Esophagus muscularis mucosa (tissue), 4 donors: ENCODE measurements at places on chromosomes 6 and 20. TPM values are rescaled to one million over a fixed set of nuclear protein-coding genes. Genes with fewer than 3 reads are reported as not detected.

- no peak for DNase-seq
Measured at GRCh38 chr6:52500238-52501129, 76.4 kb downstream of the TRAM2 start.

DNA sequence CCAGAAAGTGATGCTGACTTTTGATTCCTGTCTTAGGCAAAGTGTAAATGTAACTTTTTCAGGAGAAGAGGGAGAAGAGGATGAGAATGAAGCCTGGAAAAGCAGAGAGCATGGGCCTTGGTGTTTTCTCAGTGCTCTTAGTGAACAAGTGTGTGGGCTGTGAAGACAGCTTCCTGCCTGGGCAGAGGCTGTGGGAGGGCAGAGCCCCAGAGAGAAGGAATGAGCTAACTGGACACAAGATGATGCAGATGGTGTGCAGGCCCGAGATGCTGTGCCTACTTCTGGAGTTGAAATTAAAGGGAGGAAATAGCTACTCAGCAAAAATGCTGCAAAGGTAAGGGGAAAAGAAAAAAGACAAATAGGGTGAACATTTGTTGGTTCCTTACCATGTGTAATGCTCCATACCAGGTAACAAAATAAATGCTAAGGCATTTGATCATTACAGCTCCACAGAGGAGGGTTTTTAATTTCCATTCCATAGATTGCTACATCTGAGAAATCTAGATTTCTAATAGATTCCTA is 87.0 kb upstream of the CEP162 start:
- DNase-seq = no peak

DNA sequence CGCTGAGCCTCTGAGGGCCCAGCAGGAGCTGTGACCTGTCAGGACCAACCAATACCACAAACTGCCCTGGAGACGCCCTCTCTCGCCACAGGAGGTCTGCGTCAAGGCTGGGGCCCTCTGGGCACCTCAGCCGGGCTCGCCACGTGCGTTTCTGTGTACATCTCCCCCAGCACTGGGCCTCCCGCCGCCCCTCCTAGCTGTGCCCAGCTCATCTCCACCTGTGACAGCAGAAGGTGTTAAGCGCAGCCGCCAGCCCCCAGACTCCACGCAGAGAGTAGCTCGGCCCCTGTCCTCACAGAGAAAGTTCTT is 91.4 kb downstream of the TAF4 start:
- DNase-seq = no peak

DNA sequence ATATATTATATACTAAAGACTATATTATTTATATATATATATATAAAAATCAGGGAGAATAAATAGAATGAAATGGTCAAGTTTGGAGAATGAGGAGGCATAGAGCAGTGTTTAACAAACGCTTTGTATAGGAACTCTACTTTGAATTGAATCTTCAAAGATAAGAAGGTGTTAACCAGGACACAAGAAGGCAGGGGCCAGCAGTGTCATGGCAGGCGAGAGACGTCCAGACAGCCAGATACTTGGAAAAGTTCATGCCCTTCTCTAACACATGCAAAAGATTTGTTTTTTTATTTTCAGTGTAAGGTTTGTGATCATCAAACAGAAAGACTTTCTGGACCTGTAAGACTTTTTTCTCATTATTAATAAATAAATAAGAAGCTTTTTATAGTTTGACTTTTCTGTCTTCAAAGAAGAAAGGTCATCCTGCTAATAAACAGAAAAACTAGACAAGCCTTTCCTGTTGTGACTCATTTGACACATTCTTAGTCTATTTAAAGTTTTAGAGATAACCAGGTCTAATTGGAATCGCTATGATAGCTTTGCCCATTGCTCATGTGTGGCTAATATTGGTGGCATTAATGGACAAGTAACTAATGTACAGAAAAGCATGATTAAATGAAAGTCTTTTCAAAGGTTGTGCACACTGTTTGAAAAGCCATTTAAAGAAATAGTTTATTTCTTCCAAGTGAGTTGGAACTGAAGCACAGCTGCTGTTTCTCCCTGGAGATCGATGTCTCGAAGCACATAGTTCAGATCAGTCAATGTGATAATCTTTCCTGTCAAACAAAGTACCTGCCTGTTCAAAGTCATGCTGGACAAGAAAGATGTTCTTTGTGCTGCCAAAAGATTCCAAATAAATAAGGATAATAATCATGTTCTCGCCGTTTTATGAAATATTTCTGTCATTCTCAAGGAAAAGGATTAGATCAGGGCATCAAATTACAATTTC is 420.4 kb upstream of the OPRM1 start:
- no peak for DNase-seq

GRCh38 chr20:36924167-36925045 is 27.1 kb downstream of the SAMHD1 start:
- DNase-seq = no peak

GRCh38 chr20:60210779-60211617 is 252.8 kb downstream of the CDH26 start:
- peak; percentile 92 for DNase-seq

DNA sequence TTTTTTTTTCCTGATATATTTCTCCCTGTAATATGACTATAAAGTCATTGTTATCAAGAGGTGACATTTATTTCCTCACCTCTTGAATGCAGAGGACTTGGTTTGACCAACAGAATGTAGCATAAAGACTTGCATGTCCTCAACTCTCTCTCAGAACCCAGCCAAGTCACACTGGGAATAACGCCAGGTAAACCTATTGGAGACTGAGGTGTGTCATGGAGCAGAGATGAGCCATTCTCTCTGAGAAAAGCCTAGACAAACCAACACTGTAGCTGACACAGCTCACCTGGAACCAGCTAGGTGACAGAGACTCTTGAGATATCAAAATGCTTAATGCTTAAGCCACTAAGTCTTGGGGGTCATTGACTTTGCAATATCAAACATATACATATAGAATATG is 533.6 kb downstream of the HAO1 start:
- DNase-seq = no peak

GRCh38 chr6:15264902-15265761 is 19.3 kb downstream of the JARID2 start:
- DNase-seq = no peak

GRCh38 chr6:116406678-116407345 is 36.1 kb downstream of the DSE start:
- DNase-seq = no peak

DNA sequence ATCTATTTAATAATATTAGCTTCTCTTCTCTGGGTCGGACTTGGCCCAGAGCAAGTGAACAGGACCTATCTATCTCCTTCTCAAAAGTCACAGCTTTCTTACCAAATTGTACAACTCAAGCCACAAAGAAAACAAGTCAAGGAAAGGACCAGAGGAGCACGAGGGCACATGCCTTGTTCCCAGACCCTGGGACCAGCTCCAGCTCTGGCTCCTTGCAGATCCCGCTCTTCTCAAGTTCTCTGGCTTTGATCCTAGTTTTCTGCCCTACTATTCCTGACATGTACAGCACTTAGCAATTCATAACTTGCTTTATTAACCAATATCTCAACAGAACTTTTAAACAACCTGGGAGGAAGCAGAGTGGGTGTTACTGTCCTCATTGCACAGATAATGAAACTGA is 185.9 kb downstream of the ESR1 start:
- DNase-seq = no peak

- no peak for DNase-seq
Measured at GRCh38 chr6:73969971-73970970, 274.3 kb downstream of the CD109 start.

GRCh38 chr6:128558021-128558420 is 37.6 kb upstream of the PTPRK start:
- DNase-seq = no peak

DNA sequence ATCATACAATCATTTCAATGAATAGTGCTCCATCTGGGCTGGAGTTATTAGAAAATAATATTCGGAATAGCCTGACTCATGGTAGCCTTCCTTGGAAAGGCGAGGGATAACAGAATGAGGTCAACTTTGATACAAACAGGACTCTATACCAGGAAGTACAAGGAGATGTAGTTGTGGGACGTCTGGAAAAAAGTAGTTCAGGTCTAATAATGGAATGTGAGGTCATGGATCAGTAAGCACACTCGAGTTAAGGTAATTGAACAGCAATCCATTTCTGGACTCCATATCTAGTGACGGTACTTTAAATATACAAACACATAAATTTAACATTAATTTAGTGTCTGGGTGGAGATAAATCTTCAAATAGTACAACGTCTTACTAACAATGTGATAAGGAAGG is 1204.0 kb upstream of the ADGRB3 start:
- no peak for DNase-seq

SULF2 gene
- total RNA-seq = 138 TPM

GSTA2 gene
- total RNA-seq = not detected

TBX18 gene
- 8.7 TPM for total RNA-seq

LTA gene
- total RNA-seq = not detected

MAP7 gene
- total RNA-seq = 1.7 TPM

CGAS gene
- total RNA-seq = 6.1 TPM

HAO1 gene
- not detected for total RNA-seq
